ENCODE measurements at places on chromosomes 5 and 9.

- DNase-seq = peak; percentile 61
Observed at GRCh38 chr5:65742565-65743231, 20.7 kb downstream of the NLN start.

GRCh38 chr5:131825404-131826013 lies 28.7 kb upstream of the FNIP1 start:
- no peak for DNase-seq

DNA sequence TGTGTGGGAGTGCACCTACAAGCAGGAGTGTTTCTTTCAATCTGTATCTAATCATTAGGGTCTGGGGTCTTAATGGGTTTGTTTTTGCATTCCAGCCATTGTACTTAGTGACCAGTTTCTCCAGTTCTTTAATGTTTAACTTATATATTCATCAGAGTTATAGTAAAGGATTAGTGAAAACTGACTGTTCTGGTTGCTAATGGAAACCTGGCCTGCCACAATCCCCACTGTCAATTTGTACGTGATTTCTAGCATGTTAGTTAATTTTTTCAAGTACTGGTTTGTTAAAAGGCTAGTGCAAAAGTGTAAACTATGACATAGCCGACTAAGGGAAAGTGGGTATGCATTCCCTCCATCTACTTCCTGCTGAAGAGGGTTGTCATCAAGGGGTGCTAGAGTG lies 276.1 kb downstream of the HTR1A start:
- no peak for DNase-seq

GRCh38 chr9:93161786-93162562 lies 22.0 kb upstream of the WNK2 start:
- DNase-seq = no peak

DNA sequence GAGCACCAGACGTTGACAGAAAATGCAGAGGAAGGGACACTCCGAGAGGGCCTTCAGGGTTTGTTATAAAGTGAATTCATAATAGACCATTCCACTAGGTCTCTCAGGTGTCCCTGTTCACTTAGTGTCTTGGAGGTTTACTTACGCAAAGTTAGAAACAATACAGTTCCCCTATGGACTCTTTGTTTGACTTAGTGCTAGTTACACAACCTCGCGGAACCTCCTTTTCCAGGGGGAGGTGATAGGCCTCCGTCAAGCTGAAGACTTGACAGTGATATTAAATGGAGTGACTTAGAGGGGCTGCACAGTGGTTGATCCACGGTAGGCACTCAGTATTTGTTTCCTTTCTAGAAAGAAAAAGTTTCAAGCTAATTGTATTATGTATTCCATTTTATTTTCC lies 1.3 kb downstream of the CCT5 start:
- no peak for DNase-seq

DNA sequence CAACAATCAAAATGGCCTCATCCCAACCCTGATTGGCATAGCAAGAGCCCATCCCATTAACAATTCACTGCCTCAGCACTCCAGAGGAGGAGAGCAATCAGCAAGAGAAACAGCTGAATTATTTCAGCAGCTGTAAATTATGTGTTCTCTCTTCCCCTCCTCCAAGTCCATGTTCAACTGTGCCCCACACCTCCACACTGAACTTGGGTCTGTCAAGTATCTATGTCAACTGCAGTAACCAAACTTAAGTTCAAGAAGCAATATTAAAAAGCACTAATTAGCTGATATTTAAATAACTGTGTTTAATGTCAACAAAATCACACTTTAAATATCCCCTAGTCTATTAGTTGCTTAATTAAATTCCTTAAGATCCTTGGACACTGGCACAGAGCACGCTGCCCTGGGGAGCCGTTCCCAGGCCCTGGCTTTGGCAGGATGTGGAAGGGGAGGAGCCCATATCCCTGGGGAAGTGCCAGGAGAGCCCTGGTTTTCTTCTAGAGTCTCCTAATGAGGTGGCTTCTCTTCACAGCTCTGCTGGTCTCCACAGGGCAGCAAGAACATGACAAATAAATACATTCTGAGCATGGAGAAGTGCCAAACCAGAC lies 50.6 kb downstream of the SIL1 start:
- no peak for DNase-seq

DNA sequence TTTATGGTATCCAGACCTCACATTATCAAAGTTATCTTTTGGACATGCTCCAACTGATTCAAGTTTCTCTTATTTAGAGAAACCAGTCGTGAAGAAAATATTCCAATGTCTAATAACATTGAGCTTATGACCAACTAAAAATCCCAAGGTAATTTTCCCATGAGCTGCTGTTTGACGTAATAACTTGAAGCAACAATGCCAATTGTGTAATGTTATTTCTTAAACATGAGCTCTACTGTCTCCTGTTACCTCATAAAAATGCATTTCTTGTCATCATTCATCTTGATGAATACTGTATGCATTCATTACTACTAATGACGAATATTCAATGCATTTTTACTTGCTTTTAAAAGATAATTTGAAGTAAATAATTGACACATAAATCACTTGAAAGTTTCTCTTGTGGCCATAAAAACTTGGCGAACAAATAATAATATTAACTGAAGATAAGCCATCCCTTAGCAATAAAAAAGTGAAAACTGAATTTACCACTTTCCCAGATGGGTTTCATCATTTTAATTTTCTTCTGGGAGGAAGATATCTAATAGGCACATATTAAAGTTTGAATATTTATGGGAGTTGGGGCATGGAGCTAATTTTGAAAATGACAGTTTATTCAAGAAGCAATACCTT lies 424 bp upstream of the MARCOL start:
- no peak for DNase-seq

- DNase-seq = no peak
Observed at GRCh38 chr9:137634016-137634415, 15.2 kb downstream of the EHMT1 start.

DNA sequence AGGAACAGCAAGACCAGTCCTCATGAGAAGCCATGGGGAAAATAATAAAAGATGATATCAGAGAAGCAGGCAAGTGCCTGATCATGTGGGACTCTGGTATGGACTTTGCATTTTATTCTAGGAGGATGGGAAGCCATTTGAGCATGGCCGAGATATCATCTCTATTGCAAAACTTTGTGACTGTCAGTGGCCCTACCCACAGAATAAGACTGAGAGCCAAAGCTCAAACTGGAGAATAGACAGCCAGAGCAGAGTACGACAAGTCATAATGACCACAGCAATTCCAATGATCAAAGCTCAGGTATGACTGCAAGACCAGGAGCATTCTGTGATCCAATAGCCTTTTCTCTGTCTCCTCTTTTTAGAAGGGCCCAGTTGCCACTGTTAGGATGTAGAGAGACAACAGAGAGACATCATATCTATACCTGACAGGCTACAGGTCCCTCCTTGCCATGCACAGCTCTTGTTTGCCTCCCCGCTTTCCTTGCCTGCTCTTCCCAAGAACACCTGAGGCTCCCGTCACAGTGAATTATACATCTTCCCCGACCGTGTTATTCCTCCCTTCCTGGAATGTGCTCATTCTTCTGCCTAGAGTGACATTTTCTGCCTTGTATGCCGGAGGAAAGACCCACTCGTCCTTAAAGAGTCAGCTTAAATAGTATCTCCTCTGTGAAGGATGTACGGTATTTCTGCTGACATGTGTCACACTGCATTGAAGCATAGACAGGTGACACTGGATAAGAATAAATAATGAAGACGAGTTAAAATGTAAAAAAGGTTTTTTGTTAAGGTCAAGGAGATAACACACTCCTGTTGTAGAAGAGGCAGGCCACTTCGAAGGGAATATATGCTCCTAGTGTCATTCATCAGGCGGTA lies 248.7 kb upstream of the MAP3K1 start:
- DNase-seq = no peak

DNA sequence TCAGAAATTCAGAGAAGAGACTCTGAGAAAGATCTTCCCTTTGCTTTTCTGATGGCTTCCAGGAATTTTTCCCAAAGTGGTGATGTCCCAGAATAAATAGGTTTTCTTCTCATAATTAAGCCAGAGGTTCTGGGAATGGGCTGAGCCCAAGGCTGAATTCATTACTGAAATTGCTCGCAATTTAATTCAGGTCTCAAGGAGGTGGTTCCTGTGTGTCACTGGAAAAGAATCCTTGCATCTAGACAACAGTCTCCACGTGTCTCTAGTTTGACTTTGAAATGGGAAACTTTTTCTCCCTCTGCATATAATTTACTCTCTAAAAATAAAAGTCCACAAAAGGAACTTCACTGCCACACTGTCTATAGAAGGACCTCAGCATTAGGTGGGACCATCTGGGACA lies 27.8 kb upstream of the STX17 start:
- DNase-seq = no peak

DNA sequence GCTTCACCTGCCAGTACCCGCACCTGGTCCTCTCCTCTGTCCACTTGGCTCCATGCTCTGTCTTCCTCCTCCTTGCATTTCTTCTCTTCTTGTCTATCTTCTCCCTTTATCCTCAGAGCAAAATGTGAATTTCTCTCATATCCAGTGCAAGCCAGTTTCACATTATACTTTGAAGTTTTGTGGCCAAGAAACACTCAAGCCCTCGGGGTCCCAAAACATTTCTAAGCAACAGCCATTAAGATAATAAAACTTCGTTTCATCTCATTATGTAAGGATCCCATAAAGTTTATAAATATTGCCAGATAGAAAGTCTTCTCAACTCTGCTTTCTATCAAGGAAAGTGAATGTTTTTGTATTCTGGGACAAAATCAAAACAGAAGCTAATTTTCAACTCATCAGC lies 178.8 kb downstream of the SNX18 start:
- no peak for DNase-seq

- peak; percentile 62 for DNase-seq
Observed at GRCh38 chr5:132190161-132190817, 37.4 kb downstream of the P4HA2 start.

Measured in brain microvascular endothelial cell (primary cell).